ENCODE measurements at places on chromosomes 2 and 18.

DNA sequence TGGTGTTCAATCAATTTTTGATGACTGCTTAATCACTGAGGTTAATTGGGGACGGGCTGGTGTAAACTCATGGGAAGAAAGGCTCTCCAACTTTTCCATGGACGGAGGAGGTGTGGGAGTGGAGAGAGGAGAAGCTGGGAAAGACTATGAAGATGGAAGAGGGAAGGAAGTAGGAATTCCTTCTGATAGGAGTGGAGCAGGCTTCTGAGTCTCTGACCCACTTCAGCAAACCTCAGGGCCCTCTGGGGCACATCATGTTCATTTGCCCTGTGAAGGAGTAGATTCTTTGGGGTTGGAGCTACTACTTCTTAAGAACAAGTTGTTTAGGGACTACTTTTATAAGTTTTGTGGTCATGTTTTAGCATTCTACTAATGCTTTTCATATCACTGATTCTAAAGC is 87.0 kb upstream of the MAP4K3 start:
- no peak for DNase-seq

- DNase-seq = no peak
Observed at GRCh38 chr18:12313530-12314245, 5.6 kb downstream of the TUBB6 start.

DNA sequence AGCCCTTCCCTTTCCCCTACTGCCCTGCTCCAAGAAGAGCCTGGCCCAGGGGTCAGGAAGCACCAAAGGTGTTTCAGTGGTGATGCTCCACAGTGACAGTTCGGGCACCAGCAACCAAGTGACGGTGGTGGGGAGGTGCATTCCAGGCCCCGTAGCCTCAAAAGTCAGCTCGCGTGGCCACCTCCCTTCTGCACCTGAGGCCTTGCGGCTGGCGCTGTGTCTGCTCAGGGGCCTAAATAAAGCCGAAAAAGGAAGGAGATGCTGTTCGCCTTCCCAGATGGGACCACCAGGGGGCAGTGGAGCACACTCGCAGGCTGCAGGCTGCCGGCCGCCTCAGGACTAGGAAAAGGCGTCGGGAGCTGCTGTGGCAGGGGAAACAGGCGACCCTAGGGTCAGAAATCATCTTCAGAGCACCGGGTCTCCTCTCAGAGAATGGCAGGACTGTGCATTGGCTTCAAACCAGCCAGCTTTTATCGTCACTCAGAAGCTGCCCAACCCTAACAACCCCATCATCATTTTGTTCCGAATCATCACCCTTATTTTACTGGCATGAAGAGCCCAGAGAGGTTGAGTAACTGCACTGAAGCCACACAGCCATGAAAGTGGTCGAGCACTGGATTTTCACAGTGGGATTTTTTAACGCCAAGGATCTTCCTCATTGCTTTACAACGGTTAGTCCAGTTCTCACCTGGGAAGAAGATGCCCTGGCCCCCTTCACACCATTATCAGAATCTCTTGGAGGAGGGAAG is 213.0 kb upstream of the CELF4 start:
- no peak for DNase-seq

GRCh38 chr2:48715042-48715899 is 40.3 kb downstream of the LHCGR start:
- DNase-seq = peak; percentile 56

- DNase-seq = no peak
Observed at GRCh38 chr2:121579309-121579708, 48.6 kb downstream of the RNU4ATAC start.

DNA sequence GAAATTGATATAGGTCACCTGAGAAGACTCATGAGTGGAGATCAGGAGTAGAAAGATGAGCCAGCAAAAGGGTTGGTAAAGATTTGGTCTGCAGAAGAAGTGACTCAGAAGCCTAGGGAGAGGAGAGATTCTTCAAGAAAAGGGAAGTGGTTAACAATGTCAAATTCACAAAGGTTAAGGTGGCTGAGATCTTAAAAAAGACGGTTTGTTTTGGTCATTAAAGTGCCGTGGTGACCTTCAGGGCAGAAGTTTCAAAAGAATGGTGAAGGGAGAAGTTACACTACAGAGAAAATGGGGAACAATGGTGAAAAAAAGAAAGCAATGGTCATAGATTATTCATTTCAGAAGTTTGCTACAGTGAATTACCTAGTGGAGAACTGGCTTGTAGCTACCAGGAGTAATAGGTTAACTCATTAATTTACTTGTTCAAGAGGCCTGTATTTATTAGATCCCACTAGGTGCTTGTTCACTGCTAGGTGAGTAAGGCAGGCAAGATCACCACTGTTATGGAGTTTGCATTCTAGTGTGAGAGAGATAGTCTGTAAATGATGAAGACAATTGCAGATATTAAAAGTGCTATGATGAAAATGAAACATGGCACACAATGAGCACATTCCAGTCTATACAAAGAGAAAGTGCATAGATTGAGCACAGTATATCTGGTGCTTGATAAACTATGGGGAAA is 43.0 kb downstream of the FBXO48 start:
- no peak for DNase-seq

GRCh38 chr2:5925604-5926003 is 233.4 kb downstream of the SOX11 start:
- DNase-seq = no peak

DNA sequence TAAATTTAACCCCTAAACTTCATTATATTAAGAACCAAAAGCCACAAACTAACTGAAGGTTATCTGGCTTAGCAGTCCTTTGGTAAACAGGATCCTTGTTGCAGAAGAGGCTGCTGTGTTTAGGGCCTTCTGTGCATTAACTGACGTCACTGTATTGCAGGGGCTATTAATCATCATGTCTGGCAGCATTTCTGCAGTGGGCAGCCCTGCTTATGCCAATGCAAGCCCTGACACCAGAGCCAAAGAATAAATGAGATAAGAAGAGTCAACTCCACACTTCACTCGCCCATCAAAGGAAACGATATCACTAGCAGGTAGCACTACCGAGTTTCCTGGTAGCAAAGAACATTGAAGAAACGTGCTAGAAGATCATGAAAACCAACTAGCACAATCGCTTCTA is 110.6 kb downstream of the PLEKHM3 start:
- no peak for DNase-seq

DNA sequence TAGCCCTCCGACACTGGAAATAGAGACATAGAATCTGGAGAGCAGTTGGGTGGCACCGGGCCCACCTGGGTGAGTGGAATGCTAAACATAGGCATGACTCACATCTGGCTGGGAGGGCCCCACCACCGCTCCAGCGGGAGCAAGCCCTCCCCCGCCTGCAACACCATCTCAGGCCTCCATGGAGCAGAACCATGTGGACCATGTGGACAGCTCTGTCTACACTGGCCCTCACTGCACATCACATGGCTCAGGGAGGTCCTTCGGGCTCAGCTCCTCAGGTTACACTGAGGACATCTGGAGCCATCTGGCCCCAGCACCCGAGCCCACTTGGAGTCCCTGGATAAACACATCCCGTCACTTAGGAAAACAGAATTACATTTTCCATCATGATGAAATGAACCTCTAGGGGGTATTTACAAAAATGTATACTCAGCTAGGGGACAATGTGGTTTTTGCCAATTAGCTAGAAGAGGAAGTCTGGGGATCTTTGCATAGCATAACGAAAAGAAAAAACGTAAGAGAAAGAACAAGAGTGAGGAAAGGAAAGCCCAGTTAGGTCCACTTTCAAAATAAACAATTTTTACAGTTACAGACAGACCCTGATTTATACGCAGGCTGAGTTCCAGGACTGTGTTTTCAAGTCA is 30.7 kb upstream of the MLPH start:
- DNase-seq = peak; percentile 81

DNA sequence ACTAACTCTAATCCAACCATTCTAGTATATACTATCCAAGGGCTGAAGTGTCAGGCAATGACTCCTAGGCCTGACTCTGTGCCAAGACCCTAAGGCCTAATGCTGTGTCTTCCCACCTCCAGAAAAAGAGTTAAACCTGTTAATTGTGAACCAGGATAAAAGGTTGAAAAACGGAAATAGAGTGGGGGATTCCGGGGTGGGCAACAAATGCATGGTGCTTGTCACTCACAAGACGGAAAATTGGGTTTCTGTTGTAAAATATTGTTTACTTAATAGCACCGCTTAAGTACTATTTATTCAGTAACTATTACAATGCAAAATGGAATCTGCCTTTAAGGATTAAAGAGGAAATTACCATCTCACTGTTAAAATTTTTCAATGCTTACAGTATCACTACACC is 3.2 kb downstream of the STK17B start:
- no peak for DNase-seq

DNA sequence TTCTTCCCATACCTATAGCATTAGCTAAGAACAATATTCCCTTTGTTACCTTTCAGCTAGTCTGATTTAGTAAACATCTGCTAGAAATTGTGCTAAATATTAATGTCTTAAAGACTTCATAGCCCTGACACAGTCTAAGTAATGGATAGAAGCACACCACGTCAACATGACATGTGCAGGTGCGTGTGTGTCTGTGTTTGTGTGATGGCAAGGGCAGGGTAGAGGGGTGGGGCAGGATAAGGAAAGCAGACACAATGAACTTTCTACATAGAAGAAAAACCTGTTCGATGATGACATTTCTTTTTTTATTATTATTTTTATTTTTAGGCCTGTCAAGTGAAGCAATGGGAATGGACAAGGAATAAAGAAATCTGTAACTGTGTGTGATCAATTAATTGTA is 223.3 kb downstream of the NOL4 start:
- DNase-seq = no peak

GRCh38 chr18:54786206-54786605 is 42.1 kb upstream of the RAB27B start:
- DNase-seq = no peak

- no peak for DNase-seq
Observed at GRCh38 chr18:33205777-33206176, 234.7 kb downstream of the CCDC178 start.

GRCh38 chr2:733001-733400 is 55.8 kb upstream of the TMEM18 start:
- DNase-seq = no peak

DNA sequence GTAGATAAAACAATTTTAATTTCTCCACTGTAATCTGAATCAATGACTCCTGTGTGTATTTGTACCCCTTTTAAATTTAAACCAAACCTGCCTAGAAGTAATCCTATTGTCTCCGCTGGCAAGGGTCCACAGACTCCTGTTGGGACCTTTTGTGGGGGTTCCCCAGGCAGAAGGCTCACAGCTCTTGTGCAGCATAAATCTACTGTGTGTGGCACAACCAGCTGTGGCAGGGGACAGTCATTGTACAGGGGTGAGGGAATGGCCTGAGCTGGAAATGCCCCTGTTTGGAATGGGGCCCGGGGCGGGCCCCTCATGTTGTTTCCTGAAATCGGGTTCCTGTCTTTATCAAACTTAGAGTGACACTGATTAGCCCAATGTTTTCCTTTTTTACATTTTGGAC is 318.2 kb upstream of the FAM98A start:
- DNase-seq = no peak

- no peak for DNase-seq
Observed at GRCh38 chr18:5558851-5559250, 15.1 kb upstream of the EPB41L3 start.

- peak; percentile 22 for DNase-seq
Observed at GRCh38 chr2:26043862-26044696, 10.2 kb downstream of the RAB10 start.

GRCh38 chr2:176234156-176234555 is 35.1 kb upstream of the MTX2 start:
- no peak for DNase-seq

DNA sequence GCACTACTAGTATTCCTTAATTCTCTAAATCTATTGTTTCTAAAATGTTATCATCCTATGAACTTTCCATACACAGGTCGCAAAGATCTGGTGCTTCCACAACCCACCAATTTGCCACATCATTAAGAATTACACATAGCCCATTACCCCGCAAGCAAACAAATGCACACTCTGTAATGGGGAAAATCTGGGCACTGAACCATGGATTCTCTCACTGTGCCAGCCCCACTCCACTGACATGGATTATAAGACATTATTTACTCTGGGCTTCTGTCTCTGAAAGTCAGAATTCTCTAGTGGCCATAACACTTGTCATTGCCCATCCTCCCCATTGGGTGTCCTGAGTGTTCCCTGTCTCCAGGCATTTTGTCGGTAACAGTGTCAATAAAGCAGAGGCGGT is 537.1 kb downstream of the EPHA4 start:
- no peak for DNase-seq

DNA sequence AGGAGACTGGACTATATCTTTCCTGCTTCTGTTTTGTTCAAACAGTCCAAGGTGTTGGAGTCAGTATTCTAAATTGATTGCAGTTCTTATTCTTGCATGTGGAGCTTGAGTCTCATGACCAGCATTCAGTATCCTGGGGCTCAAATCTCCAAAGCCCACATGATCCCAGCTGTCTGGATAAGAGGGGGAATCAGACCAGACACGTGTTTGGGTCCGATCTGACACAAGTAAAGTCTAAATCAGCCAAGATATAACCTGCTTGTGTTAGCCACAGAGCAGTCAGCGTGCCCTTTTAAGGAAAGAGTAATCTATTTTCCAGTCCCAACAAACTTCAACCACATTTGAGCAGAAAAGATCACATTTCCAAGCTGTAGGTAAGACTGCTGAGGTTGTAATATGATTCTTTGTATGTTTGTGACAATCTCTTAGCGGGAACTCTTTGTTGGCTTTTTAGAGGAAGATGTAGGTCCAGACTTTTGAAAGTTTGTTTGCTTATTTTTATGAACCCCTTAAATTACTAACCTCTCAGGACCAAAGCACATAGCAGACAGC is 334.6 kb downstream of the SLC4A3 start:
- no peak for DNase-seq

GRCh38 chr2:3981446-3981987 is 278.1 kb downstream of the DCDC2C start:
- DNase-seq = no peak

- DNase-seq = peak; percentile 70
Observed at GRCh38 chr2:33033606-33034081, 86.9 kb downstream of the LTBP1 start.

GRCh38 chr18:3060667-3061580 is 48.0 kb upstream of the LPIN2 start:
- DNase-seq = no peak

- no peak for DNase-seq
Observed at GRCh38 chr2:9230881-9231280, 24.3 kb downstream of the ASAP2 start.

DNA sequence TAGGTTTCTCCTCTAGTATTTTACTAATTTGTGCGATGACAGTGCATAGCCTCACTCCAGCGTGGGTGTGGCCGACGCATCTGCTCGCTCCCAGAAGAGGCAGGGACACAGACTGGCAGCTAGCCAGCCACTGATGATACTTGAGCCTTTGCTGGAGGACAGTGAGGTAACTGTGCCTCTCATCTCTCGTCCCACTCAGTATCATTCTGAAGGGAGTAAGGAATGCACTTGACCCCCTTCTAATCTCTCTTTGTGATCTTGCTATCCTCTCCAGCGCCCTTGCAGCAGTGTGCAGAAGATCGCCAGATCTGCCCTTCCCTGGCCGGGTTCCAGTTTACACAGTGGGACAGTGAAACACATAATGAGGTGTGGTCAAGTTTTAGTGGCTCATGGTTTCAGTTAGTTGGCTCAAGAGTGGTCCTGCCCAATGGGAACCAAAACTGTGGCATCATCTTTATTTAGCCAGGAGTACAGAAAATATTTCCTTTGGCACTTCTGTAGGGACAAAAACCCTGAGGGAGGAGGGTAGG is 17.5 kb downstream of the NCAPH start:
- DNase-seq = peak; percentile 33

Measured in fibroblast of the conjunctiva (primary cell).